ENCODE measurements at places on chromosomes 12 and 14. TPM values are rescaled to one million over a fixed set of nuclear protein-coding genes. Genes with fewer than 3 reads are reported as not detected.

Gene ALDH2
- 41.6 TPM for total RNA-seq

DNA sequence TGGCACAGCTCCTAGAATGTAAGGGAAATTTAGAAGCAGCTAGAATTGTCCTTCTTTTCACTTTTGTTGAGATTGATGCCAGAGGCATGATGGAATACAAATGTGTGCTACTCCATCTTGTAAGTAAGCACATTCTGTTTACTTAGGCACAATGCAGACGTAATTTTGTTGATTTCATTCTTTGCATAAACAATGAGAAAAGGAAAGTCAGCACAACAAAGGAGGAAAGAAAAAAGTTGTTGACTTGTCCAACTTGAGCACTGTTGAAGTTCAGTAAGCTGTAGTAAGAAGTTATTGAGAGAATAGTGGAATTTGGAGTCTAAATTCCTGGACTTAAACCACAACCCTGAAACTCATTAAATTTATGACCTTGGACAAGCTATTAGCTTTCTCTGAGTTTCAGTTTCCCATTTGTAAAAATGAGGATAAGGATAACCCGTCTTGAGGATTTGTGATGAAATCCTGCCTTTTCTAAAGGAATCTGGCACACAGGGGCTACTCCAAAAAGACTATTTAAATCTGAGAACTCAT, 19.4 kb upstream of the CNTN1 start:
- no peak for DNase-seq

DNA sequence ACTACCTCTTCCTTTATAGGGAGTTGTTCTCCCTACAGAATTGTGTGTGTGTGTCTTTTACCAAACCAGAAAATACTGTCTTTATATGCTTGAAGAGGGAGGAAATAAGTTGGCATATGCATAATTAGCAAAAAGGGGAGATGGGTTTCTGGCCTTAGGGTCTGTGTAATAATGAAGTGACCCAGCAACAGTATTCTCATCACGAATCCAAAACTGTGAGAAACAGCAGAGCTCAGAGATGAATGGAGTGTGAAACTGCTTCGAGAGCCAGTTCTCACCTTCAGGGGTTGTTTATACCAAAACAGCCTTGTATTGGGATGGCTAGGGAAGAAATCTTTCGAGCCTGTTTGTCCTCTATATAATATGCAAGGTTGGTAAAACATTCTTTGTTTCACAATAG, 227.5 kb downstream of the MON2 start:
- DNase-seq: no peak

DNA sequence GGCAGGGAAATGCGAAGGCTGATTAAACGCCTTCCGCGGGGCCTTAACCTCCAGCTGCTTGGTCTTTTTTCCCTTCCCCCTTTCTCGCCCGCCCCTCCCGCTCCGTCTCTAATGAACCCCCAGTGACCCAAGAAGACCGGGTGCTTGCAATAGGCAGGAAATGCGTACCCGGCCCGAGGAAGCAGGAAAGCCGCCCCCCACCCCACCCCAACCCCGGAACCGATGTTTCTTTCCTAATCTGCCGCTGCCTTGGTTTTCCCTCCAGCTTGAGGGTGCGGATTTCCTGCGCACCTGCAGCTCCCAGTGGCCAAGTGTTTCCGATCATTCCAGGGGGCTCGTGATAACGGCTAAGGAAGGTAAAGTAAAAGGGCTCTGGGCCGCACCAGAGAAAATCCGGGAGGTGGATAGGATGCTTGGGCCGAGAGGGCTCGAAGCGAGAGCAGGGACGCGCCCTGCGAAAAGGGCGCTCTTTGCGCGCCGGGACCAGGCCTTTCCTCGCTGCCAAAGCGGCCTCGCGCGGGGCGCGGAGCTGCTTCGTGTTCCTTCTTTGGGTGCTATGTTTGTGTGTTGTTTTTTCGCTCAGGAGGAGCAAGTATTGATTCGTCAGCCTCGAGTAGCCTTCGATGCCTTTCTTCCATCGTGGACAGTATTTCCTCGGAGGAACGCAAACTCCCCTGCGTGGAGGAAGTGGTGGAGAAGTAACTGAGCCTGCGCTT, 983 bp downstream of the MYF6 start:
- DNase-seq: no peak

DNA sequence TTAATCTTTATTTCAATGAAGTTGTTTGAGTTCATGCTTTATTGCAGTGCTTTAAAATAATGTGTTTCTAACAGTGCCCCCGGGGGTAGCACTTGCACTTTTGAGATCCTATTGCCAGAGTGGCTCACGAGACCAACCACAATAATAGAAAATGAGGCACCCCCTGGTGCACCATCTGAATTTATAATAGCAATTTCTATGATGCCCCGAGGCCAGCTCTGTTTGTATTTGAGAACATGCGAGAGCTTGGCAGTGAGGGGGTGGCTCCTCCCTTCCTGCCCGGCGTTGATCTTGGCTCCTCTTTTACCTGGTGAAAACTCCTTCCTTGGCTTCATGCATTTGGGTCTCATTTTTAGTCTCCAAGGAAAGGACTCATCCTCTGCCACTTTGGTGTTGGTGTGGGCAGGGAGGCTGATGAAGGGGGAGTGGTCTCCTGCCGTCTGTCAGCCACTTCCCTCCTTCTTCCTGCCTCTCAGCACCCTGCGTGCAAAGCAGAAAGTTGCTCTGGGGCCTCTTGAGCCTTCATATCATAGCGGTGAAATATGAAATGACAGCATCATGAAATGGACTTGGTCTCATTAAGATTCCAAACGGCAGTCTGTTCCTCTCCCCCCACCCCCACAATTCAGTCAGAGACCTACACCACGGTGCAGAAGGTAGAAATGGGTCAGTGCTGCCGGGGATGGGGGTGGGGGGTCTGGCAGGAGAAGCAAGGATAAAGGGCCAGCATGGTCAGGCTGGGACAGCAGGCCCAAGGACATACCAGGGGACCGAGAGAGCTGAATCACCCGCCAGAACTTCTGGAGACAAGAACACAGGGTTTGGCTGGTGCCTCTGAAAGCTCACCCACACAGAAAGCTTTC, 17.7 kb upstream of the NRXN3 start:
- DNase-seq: no peak

DNA sequence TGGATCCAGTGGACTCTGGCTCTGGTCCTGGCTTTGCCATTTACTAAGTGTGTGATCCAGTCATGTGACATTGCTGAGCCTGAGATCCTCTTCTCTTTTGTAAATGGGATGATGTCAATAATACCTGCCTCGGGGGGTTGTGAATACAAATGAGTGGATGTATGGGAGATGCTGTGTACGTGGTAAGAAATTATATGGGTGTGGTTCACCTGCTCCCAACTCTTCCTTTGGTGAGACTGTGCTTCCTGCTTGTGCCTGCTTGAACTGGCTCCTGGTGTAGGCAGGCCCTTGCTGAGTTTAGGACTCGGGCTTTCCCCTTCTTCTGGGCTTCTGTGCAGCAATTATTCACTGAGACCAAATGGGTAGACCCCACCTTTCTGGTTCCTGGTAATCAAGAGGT, 189.5 kb upstream of the FRMD6 start:
- no peak for DNase-seq

DNA sequence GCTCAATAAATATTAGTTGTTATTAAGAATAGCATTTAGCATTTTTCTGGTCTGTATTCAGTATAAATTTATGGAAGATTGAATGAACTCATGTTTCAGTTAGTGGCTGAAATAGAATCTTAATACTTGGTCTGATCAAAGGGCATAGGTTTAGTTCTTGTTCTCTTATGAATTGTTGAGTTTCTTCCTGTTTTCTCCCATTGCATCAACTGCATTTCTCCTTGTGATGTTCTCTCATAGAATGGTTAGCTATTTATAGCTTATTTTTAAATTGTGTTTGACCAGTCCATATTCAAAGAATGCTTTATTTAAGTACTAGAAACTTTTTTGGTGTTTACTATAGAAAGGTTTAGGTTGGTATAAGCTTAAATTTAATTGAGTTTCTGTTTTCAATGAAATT, 29.8 kb downstream of the APAF1 start:
- no peak for DNase-seq

GRCh38 chr12:120500581-120500980, 4.7 kb downstream of the DYNLL1 start:
- DNase-seq: peak; percentile 20
